ENCODE measurements at places on chromosomes 11 and 22.

DNA sequence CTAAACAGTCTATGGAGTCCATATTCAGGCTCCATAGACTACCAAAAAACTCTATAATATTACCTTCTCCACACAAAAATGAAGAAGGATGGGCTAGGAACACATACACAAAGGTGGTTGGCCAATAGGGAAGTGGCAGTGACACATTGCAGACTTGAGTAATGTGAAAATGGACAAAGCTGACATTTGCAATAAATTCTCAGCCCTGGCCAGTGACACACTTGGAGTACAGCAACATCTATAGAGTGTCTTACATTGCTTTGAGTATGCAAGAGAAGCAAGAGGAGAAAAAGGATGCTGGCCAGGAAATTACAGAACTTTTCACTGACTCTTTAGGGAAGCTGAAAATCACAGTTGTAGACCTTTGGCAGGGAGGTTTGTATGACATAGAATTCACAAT, 7.3 kb upstream of the OR52W1 start:
- no peak for DNase-seq

GRCh38 chr22:48045369-48045768, 1282.9 kb downstream of the TBC1D22A start:
- no peak for DNase-seq

DNA sequence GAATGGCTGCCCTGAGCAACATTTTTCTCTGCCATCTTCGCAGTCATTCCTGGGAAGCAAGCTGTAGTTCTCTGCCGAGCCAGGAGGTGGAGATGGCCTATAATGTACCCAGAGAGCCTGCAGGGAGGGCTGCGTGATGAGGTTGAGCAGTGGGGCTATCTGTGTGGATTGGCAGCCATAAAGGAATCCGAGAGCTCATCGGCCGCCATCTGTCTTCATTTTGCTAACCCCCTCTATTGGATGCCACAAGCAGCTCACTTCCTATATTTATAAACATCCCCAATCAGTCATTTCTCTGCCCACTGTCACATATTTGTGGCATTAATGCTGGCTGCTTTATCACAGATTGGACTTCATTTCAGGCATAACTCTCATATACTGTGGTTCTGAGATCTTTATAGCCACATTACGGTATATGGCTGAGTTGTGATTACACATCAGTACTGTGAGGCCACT, 209.5 kb downstream of the NTM start:
- peak; percentile 97 for DNase-seq

- no peak for DNase-seq
Measured at GRCh38 chr22:49951000-49951677, 9.4 kb upstream of the PIM3 start.

GRCh38 chr22:48488149-48488551, 1339.5 kb downstream of the BRD1 start:
- peak; percentile 22 for DNase-seq

DNA sequence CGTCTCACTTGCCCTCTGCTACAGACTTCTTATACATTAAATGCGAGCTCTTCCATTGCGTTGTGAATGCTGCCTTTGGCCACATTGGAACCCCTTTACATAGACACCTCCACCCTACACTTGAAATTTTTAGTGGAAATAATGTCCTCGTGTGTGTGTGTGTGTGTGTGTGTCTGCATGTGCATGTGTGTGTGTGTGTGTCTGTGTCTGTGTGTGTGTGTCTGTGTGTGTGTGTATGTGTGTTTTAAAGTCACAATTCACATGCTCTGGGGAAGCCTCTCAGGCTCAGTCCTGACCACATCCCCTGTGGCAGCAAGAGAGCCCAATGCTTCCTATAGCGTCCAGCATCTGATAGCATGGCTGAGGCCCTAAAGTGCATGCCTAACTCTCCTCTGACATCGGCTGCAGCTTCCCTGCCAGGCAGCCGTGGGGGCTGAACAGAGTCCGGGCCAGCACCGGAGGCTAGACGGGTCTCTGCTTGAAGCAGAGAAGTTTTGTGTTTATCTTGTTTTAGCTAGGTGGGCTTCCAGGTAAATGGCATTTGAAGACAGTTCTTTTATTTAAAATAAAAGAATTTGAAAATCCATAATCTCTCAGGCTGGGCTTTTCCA, 64.5 kb upstream of the EMID1 start:
- no peak for DNase-seq

DNA sequence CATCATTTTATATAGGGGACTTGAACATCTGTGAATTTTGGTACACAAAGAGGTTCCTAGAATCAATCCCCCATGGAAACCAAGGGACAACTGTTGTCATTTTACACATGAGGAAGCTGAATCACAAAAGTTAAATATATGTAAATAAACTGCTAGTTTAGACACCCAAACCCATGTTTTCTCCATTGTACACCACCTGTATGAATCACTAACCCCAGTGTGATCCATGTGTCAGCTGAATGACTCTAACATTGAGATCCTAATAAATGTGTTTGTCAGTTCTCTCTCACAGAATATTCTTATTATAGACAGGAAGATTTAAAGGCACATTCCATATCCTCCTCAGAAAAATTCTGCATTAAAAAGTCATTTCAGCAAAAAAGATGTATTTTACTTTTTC, 83.3 kb downstream of the ATG16L2 start:
- DNase-seq, result no peak

DNA sequence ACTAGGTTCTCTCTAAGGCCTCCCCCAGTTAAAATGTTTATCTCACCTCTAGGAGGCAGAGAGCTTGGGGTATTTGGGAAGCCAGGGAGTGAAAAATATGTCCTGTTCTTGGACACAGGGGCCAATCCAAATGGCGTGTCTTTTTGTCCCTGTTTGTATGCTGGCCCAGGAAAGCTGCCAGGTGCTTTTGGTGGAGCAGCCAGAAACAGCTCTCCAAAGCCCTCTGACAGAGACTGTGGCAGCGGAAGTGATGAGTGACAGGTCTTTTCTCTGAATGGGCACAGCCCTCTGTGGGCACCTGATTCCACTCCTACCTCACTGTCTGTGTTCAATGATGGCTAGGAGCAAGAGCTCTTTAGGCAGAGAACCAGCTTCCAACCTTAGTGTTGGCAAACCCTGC, 106.4 kb upstream of the KIRREL3 start:
- no peak for DNase-seq

DNA sequence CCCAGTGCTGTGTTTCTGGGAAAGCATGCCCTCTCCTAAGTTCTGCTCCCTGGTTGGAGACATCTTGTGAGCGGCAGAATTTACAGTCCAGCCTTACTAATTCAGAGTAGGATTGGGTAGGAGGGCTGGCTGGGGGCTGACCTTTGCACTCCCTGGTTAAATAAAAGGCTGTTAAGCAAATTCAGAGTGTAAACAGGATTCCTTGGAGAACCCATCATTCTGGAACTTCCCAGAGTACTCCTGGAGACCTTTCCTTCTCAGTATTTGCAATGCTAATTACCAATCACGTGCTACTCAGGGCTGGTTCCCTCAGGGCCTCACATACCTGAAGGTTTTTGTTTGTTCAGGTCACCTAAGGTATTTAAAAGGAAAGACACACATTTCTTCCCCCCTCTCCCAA, 340.2 kb downstream of the TBC1D22A start:
- DNase-seq, result no peak

DNA sequence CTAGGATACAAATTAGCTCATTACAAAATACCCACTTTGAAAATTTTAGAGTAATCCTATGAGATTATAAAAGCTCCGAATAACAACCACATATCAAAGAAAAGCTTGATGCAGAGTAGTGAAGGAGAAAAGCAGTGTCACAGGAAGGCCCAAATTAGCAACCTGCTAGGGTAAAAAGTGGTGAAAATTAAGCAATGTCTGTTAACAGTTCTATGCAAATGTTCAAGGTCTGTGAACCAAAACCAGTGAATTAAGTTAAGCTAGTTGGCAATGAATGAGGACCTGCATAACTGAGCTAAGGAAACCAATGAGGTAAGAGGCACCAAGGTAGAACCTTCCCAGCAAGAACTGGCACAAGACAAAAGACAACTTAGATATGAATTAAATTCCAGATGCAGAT, 29.6 kb downstream of the PRDM10 start:
- no peak for DNase-seq

- DNase-seq, result no peak
Measured at GRCh38 chr11:117805045-117805444, 8.0 kb upstream of the DSCAML1 start.

DNA sequence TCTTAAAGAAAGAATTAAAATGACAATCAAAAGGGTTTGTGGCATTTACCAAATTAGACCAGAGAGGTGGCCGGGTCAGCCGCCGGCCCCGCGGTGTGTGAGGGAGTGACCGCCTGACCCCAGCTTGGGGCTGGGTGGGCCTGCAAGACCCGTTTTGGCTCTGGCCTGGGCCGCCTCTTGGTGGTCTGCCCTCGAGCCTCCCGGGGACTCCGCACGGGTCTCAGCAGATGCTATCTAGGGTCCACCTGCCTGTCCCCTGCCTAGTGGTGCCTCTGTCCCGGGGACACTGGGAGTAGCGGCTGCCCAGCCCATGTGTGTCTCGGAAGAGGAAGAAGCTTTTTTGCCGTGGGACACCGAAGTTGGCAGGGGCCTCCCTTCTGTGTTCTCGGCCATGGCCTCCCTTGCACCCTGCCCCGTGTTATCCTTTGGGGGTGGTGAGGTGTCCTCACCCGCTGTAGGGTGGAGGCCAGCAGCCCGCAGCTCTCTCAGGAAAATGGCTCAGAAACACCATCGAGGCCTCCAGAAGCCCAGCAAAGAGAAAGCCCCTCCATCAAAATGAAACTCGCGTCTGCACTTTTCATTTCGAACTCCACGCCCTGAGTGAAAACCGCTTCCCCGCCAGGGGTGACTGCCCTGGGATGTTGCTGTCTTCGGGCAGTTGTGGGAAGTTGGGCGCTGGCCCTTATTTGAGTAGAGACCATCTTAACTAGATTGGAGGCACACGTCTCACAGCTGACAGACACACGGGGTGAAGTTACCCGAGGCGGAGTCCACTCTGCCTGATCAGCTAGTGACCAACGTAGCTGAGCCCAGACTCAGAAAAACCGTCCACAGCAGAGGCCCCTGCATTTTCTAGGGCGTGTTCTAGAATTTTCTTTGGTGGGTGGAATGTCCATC, 8.0 kb downstream of the CCND1 start:
- no peak for DNase-seq

GRCh38 chr11:47124675-47125074, 52.0 kb downstream of the ARFGAP2 start:
- DNase-seq, result no peak

DNA sequence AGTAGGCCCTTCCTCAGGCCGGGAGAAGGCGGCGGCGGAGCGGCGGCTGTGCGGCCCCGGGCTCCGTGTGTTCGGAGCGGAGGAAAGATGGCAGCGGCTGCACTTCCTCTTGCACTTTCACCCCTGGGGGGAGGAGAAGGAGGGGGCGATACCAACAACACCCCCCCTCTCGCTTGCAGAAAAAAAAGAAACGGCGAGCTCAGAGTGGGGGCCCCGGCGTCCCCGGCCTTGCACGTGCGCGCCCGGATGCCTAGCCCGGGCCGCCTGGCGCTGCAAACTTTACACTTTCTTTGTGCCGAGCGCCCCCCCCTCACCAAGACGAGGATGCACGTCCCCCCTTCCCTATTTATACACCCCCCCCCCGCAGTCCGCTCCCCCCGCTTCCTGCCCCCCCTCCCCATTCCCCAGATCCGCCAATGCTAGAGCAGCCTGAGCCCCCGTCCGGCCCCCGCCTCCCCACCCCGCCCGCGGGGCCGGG, at the start of gene PATZ1:
PATZ1 (minus strand) TSS at position 92 of the 478 bp plus-strand sequence. CDS start 744 bp downstream, outside the sequence.
- DNase-seq, result peak; percentile 88

DNA sequence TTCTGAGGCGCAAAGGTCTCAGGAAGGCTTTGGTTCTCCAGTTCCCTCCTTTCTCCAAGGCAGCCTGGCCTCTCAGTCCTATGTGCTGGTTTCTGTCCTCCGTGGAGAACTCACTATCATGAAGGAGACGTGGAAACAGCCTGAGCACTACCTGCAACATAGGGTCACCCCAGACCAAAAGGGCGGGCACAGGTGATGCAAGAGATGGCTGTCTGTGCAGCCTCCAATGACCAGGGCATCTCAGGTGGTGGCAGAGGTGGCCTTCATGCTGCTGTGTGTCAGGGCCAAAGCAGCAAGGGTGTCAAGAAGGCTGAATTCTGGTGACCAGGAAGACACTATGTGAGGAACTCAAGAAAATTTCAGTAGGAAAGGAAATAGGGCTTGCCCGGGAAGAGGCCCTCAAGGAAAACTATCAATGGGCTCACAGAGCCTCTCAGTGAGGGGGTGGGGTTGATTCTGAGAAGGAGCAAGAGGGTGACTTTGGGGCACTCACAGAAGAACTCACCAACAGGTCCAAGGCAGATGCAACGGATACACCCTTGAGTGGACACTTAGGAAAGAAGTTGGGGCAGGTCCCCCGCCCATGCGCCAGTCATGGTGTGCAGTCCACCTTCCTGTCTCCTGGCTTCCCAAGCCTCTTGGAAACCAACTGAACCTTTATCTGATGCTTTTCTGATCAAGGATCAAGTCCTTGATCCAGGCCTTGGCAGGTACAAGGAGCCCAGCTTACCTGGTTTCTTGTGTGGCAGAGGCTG, 212.3 kb upstream of the B3GAT1 start:
- DNase-seq, result no peak

GRCh38 chr11:121249039-121249663, 43.4 kb upstream of the SC5D start:
- DNase-seq, result peak; percentile 58

- DNase-seq, result no peak
Measured at GRCh38 chr22:40422558-40423309, 52.3 kb downstream of the SGSM3 start.

DNA sequence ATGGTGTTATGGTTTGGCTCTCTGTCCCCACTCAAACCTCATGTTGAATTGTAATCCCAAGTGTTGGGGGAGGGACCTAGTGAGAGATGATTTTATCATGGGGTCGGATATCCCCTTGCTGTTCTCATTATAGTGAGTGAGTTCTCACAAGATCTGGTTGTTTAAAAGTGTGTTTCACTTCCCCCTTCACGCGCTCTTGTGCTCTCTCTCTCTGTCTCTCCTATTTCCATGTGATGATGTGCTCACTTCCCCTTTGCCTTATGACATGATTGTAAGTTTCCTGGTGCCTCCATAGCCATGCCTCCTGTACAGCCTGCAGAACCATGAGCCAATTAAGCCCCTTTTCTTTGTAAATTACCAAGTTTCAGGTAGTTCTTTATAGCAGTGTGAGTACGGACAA, 765.1 kb downstream of the KCNA4 start:
- no peak for DNase-seq

DNA sequence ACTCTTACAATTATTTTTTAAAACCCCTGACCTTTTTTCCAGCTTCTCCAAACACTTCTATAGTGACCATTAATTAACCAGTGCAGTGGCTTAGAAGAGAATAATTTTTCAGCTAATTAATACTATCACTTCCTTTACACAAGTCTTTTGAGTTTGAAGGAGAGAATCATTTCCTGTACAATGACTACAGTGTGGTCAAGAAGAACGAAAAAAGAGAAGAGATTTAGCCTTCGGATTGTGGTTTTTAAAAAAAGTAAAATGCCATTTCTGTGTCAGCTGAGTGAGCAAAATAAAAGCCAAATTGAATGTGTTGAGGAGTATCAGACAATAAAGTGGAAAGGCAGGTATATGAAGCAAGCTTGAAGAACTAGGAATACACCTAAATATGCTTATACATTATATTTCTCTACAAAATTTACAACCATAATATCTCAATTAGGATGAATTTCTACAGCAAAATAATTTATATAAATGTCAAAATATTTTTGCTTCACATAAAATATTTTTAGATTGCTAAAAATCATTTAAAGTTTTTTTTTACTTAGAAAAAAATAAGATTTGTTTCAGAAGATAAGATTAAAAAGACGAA, 1155.2 kb upstream of the CNTN5 start:
- no peak for DNase-seq
